ENCODE measurements at places on chromosomes 3 and 15.
A peak's percentile ranks its signal among the peaks of the same experiment; 100 is the strongest.

DNA sequence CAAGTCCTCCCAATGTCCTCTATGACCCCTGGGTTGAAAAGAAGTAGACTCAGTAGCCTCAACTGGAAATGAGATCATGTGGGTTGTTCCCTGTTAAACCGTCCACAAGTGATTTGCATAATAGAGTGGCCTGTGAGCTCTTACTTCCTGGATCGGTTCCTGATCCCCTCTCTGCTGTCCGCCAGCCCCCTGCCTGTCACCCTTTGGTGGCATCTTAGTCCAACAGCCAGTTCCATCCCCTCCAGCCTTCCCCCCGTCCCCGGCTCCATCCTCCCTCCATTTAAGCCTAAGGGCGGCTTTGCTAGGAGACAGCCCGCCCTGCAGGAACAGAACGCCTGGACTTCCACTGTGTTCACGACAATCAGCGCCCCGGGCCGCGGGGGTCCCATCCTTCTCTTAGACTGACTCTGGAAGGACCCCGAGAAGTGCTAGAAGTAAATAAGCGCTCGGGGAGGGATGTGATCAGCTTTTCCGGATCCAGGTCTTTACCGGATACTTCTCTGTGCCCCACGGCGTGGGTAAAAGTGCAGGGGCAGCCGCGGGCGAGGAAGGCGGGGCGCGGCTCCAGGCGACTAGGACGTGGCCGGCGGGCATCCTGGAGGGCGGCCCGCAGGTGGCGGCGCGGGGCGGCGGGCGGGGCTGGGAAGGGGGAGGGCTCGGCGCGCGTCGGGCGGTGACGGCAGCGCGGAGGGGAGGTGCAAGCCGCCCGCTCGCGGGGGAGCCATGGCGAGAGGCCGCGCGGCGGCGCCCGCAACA lies 51.2 kb upstream of the ULK4 start:
- DNase-seq = peak; percentile 56

GRCh38 chr3:122269045-122269444 lies 56.0 kb upstream of the CSTA start:
- no peak for DNase-seq

DNA sequence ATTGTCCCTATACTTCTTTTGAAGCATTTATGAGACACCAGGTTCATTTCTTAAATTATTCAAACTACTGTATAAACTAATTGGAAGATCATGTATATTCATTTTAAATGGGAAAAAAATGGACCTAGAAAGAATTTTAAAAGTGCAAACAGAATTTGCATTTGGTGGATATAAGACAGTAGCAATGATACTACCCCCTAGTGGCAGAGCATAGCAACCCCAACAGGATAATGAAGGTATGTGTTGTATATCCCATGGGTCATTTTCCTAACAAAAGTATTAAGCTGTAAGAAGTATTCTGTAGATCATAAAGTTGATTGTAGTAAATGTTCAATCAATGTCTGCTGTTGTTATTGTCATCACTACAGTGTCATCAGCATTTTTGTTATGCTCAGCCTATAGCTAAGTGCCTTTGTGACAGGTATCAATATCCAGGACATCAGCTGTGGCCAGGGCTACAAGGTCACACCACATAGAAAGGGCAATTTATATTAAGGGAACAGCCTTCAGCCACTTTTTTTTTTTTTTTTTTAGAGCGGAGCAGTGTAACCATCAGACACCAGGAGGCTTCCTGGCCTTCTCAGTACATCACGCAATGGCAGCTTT lies 175.8 kb downstream of the FOXB1 start:
- DNase-seq = no peak

DNA sequence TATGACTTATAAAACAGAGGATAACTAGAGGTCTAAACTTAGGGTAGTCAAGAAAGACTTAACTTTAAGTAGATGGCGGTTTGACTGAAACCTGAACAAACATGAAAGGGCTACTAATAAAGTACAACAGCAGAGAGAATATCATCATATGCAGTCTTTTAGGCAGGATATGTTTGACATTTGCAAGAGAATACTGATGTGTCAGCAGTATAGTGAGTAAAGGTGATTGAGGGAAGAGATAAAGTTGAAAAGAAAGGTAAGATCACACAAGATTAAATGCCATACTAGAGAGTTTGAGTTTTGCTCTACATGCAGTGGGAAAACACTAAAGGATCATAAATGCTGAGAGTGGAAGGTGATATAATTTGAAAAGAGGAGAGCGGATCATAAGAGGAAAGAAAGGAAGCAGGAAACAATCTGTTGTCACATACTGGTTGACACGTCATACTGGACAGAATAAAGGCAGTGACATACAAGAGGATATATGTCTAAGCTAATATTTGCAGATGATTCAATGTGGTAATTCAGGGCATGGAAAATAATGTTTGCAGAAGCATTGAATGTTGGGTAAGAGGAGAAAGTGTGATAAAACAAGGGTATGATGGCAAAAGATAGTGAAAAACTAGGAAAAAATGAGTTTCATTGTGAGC lies 223.0 kb downstream of the EPHA6 start:
- no peak for DNase-seq

GRCh38 chr15:40075298-40076044 lies 33.2 kb downstream of the BMF start:
- DNase-seq = no peak

DNA sequence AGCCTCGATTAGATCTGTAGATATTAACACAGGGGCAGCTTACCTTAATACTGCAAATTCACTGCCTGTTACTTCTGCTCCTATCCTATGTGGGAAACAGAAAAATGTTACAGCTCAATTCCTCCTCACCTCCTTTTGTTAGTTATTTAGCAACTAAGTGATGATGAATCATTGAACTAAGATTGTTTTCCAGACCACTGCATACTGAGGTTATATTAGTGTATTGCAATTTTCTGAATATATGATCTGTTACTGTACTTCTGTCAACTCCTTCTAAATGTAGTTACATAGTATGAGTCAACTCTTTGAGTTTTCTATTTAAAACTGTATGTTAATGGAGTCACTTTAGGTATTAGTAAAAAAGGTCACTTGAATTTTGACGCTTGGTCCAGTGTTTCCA lies 331.5 kb upstream of the SLCO3A1 start:
- DNase-seq = no peak

GRCh38 chr15:101244889-101245668 lies 6.8 kb downstream of the CHSY1 start:
- DNase-seq = no peak

DNA sequence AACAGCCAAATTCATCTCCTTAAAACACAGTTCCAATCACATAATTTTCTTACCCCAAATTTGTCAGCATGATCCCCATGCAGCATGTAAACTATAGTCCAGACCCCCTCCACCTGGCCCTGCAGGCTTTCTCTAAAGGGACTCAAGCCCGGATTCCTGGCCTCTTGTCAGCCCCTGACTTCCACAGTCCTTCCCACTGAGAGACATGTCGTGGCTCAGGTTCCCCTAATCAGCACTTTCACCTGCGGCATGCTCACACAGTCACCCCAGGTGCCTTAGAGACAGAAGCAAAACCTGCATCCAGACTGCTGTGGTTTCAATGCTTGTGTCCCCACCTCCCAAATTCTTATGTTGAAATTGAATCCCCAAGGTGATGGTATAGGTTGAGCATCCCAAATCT lies 372.7 kb upstream of the ATP10A start:
- DNase-seq = no peak

- DNase-seq = peak; percentile 50
These were observed at the start of gene SLCO3A1 for GRCh38 chr15:91853511-91853947. Gene SLCO3A1, plus strand, starts transcription at chr15:91853708.

DNA sequence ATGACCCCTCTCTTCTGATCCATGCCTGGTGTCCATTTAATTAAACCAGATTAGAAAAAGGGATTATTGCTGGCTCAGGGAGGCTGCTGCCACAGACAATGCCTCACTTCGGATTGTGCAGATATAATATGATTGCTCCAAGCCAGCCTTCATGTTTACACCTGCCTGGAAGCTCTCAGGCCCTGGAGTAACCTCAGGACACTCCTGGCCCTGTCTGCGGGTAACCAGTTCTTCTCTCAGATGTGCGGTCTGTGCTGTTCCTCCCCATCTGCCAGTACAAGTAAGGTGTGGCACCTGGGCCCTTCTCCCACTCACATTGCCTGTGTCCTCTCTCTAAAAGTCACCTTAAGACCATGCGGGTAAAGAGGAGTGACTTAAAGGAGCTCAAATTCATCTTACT lies 8.8 kb upstream of the GOLGA8J start:
- DNase-seq = no peak

DNA sequence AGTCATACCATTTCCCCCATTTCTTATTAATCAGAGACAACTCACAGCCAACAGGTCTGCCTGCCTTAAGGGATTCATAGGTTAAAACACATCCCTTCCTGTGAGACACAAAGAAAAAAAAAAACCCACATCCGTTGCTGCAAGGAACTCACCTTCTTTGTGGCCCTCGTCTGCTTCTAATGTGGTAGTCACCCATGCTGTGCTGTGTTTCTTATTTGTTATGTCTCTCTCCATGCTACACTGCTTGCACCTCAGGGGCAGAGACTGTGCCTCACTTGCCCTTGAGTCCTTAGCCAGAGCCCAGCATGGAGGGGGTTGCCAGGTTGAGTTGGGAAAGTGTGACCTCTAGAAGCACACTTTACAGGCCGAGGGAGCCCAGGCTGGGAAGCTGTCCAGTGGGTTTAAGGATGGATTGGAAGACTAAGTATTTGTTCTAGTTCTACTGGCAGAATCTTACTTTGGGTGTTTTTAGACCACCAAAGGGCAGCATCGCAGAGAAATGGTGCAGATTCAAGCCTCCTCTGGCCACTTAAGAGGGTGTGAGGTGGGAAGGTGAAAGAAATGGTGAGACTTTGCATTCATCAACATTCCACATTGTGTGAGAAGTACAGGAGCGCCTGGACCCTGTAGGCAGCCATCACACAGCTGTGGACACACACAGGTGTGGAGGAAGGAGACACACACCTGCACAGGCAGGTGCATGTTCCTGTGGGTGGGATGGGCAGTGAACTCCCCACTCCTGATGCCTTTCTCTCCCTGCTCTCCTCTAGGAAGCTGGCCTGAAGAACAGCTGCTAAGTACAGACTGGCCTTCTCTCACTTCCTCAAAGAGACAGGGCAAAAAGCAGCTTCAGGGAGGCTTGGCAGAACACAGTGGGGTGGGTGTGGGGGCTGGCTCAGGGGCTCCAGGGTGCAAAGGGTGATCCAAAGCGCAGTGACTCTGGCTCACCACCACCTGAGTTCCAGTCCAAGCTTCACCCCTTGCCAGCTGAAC lies 48.8 kb downstream of the GLB1 start:
- peak; percentile 34 for DNase-seq

DNA sequence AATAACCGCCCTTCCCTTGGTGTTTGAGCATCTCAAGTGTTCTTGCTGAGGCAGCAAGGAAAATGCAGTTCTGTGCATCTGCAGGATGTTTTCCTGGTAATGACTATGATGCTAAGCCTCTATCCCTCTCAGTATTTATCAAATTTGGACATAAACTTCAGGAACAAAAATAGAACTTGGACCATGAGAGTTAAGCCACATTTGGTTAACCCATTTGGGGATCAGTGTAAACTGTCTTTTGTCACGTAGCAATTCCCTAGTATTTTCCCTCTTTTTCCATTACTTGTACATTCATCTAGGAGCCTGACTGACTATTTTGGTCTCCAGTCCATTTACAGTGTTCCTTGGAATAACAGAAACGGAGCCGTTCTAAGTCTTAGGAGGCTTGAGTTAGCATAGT lies 250.8 kb downstream of the RBMS3 start:
- no peak for DNase-seq

DNA sequence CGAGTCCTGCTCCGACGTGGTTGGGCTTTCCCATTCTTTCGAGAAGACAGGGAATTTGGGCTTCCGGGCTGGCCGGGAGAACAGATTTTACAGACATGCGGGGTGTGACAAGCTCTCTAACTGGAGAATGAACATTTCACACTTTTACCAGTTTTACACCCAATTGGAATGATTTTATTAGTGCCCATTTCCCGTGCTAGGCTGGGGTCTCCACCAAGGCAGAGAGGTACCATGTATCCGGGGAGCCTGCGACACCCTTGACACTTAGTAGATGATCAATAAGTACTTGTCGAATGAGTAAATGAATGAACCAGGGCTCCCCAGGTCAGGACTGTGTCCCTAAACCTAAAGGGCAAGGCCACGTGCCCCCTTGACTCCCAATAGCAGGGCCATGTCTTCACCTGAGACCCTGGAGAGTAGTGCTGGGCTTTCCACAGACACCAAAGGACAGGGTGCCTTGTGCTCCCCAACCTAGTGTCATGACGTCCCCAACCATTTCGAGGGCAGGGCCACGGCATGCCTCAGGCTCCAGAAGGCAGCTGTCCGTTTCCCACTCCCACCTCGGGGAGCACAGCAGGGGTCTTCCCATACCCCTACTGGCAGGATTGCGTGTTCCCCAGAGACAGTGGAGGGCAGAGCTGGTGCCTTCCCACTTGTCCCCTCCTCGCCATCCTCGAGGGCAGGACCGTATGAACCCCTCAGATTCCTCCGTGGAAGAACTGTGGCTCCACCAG lies 679 bp upstream of the MYD88 start:
- no peak for DNase-seq

- DNase-seq = no peak
These were observed 9.6 kb upstream of the CFAP44 start for GRCh38 chr3:113450911-113451310.

DNA sequence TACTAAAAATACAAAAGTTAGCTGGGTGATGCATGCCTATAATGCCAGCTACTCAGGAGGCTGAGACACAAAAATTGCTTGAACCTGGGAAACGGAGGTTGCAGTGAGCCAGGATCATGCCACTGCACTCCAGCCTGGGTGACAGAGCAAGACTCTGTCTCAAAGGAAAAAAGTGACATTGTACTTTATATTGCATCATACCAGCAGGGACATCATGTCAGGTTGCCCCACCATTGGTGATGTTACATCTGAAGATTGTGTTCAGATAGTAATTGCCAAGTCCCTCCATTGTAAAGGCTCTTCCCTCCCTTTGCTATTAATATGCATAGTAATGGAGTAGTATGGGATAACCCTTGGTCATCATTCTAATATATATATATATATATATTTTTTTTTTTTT lies 44.8 kb downstream of the FOXL2 start:
- DNase-seq = no peak

DNA sequence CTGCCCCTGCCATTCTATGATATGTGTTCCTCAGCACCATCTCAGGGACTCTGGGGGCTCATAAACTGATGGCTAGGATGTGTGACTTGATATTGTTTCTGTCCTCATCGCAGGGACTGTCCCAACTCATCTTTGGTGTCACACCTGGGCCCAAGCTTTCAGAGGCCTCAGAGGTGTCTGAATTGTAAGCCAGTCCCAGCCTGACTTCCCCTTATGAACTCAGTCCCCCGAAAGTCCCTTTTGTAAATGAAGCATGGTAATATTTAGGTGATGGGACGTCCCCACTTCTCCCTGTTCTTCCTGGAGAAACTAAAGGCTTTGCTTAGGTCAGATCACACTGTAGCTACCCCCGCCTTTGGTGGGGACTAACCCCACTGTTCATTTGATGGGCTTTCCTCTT lies 142.4 kb upstream of the TLE3 start:
- no peak for DNase-seq

- DNase-seq = no peak
These were observed 27.6 kb downstream of the ZNF860 start for GRCh38 chr3:32009101-32009500.

GRCh38 chr3:122233101-122233952 lies 49.9 kb downstream of the CASR start:
- no peak for DNase-seq

Data from stimulated activated CD4-positive, alpha-beta T cell treated with anti-CD3 and anti-CD28 coated beads, TNF-alpha, amount 100 ng/mL, for 4 hours (primary cell).